ENCODE measurements at places on chromosomes 16 and 17.
A peak's percentile ranks its signal among the peaks of the same experiment; 100 is the strongest.

- no peak for DNase-seq
Observed at GRCh38 chr16:11980136-11980844, 3.8 kb downstream of the SNX29 start.

DNA sequence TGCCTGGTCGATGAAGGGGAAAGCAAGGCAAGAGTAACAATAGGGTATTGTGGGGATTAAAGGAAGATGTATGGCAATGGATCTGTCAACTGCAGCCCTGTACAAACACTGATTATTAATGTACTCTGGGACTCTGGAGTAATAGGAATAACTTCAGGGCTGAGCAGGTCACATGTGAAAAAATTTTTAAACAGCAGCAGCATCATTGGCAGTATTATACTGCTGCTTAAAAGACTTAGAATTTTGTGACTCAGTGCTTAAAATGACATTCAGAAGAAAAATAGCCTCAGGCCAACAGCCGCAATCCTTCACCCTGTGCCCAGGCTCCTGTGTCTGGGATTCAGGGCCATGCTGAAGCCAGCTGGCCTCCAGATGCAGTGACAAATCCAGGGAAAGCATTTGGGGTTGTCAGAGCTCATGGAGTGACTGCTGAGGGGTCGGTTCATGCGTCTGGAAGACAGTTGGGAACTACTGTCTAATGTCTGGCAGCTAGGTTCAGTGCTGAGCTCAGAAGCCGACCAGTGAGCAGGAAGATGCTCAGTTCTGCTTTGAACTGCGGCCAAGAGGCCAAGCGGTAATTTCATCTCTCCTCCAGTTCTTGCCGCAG, 22.2 kb downstream of the TEX2 start:
- DNase-seq = no peak

- DNase-seq = no peak
Observed at GRCh38 chr17:51435171-51435552, 174.8 kb downstream of the UTP18 start.

DNA sequence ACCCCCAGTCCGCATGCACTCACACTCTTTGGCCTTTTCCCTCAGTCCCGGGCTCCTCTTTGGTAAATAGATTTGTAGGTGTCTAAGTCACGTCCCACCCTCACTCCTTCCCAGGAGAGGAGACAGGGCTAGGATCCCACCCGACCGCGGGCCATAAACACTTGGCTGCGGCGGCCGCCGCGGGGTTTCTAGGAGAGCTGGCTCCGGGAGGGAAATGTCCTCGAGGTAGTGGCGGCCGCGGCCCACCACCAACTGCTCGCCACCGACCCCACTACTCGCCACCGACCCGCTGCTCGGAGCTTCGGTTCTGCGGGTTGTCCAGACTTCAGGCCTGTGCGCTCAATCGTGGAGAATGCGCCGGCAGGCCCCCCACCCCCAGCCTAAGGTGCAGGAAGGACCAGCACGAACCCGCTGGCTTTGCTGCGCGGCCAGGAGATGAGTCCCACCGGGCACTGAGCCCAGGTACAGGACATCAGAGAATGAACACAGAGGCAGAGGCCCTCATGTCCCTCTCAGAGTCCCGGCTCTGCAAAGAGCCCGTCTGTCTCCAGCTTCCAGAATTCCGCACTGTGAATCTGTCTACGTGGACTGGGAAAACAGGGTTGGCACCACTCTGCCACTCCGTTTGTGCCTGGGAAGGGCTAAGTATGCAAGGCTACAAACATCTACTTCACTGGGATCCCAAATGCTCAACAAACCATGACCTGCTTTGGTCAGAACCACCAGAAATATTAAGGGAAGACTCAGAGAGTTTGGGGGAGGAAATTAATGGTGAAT, 2.5 kb downstream of the PRAC2 start:
- no peak for DNase-seq

- no peak for DNase-seq
Observed at GRCh38 chr17:40443988-40444899, 994 bp downstream of the IGFBP4 start.

DNA sequence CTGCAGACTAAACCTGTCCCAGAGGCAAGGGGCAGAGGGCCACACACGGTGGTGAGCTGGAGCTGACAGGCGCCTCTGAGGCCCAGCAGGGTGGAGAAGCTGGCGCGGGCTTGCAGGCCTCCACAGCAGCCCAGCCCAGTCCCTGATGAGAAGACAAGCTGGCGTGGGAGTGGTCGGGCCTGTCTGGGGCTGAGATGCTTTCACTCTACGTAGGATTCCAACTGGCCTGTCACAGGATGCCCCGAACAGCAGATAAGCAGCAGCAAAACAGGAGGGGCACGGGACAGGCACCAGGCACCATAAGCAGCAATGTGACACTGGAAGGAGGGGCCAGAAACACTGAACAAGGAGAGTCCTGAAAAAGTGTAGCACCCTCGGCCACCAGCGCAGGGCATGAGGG, 40.1 kb downstream of the PEMT start:
- DNase-seq = no peak

GRCh38 chr17:65756760-65757159, 195.3 kb upstream of the AXIN2 start:
- DNase-seq = no peak

GRCh38 chr17:57226793-57227192, 29.5 kb upstream of the MSI2 start:
- no peak for DNase-seq

- no peak for DNase-seq
Observed at GRCh38 chr16:9159839-9160550, 68.6 kb downstream of the HAPSTR1 start.

DNA sequence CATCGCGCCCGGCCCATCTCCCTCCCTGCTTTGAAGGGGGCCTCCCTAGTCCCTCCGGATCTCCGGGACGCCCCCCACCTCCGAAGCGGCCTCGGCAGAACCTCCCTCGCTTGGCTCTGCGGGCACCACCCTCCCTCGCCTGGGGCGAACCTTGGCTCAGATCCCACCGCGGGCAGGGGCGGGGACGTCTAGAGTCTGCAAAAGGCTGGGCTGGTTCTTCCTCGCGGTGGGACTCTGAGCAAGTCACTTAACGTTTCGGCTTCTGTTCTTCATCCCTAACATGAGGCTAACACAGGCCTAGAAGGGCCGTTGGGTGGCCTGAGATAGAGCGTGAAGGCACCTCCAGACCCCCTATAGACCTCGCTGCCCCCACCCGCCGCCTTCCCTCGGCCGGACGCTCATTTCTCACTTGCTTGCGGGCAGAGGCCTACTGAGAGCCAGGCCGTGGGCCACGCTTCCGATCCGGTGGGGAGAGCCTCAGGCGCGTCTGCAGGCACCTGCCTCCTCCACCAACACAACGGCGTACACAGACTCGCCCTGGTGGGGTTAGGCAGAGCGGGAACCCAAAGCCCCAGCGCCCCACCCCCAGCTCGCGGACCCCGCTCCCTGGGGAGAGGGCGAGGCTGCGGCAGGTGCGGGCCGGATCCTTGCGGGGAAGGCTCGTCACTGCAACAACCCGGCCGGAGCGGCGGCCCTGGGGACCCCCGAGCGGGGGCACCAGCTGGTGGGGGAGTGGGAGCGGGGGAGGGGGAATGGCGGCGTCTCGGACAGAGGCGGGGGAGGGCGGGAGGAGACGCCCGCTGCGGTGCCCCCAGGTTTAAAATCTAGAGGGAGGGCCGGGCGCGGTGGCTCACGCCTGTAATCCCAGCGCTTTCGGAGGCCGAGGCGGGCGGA, 5.4 kb downstream of the MYO1C start:
- DNase-seq = peak; percentile 33

DNA sequence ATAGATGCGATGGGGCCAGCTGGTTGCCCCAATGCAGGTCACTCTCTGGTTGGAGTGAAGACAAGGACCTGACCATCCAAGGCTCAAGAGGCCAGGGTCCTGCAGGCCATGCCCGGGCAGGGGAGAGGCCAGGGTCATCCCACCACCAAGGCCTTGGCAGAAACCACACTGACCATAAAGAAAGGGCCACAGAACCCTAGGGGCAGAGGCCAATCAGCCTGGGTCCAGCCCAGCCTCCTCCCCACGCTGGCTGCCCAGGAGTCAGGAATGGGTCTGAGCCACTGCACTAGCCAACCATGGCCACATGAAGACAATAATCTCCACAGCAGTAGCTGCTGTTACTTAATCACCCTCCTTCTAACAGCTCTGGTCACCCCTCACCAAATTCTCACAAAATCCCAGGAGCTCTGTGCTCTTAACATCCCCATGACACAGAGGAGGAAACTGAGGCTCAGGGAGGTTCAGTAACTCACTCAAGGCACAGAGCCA, 10.2 kb upstream of the BCAR1 start:
- DNase-seq = no peak

DNA sequence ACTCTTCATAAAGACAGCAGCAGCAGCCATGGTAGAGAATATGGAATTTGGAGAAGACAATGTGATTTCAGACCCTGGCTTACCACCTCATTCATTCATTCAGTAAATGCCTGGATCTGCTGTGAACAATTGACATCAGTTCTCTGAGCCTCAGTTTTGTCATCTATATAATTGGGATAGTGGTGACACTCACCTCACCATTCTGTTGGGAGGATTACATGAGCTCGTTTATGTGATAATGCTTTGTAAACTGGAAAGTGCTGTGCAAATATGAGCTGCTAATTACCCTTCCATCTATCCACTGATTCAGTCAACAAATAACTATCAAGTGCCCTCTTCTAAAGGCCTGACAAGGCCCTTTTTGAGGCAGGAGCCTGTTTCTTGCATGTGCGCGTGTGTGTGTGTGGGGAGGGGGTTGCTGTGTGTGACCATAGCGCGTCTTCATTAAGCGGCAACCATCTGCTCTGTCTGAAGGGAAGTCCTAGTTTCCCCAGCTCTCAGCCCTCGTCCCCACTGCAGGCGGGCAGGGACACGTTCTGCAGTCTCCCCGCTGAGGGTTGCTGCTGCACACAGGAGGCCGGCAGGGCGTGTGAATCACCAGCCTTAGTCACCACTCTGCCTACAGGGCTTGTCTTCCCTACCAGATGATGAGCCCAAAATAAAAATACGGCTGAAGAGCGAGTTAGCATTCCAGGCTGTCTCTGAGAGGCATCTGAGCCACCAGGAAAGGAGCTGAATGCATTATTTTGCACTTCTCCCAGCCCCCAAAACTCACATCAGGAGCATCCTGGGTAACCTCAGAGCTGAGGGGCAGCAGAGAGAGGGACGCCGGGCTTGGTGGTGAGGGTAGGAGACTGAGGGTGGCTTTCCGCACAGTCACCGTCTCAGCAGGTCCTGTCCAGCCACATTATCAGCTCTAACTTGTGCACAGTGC, 19.9 kb downstream of the ARL4D start:
- no peak for DNase-seq

GRCh38 chr16:3520841-3521240, 20.0 kb downstream of the CLUAP1 start:
- DNase-seq = no peak

- DNase-seq = no peak
Observed at GRCh38 chr17:43983196-43983514, 21.3 kb upstream of the NAGS start.

DNA sequence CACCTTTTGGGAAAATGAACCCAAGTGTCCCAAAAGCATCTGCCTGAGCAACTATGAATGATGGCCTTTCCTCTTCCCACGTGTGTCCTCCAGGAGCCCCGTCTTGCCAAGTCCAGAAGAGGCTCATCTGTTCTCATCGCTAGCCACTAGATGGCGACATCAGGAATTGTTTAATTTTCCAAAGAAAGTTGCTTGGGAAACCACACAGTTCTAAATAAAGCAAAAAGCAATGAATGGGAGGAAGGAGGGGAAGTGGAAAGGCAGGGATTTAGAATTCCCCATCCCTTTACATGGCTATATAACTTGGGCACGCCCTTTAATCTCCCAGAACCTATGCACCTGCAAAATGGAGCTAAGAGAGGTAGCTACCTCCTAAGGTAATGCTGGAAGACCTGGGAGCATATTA, 9.0 kb upstream of the CDH5 start:
- DNase-seq = no peak

DNA sequence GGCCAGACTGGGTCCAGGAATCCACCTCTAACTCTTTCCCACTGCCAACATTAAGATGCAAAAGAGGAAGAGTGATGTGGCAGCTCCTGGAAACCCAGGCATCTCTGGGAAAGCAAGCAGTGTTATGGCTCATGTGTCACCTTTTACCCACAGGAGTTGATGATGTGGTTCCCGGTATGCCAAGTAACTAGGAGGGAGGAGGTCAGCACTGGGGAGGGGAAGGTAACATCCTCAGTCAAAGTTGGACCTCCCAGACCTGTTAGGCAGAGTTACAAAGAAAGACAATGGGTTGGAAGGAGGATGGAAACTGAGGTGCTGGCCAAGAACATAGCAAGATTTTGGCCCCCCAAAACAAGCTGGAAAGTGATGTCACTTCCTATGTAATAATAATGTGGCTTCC, 11.4 kb downstream of the KRABD2 start:
- no peak for DNase-seq

DNA sequence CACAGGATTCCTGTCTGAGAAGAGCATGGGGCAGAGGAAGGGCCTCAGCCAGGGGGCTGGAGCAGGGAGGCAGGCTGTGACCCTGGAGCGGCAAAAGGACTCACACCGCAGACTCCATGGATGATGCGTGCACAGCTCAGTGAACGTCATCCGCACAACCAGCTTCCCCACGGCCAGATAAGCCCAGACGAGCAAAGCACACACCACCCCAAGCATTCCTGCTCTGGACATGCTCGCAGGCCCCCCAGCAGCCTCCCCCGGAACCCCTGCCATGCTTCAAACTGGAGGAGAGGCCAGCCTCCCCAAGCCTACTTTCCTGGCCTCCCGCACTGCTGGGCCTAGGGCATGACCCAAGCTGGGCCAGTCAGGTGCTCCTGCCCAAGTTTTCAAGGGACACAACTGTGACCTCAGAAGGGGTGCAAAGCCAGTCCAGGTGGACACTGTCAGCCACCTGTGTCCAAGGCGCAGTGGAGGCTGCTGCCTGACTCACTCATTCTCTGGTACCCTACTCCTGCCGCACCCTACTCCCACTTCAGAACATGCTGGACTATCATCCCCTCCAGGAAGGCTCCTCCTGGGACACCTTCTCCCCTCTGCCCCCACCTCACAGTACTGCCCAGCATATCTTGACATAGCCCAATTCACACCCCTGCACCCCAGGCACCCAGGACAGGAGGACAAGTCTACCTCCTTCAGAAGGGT, 4.8 kb downstream of the BCAR1 start:
- no peak for DNase-seq

DNA sequence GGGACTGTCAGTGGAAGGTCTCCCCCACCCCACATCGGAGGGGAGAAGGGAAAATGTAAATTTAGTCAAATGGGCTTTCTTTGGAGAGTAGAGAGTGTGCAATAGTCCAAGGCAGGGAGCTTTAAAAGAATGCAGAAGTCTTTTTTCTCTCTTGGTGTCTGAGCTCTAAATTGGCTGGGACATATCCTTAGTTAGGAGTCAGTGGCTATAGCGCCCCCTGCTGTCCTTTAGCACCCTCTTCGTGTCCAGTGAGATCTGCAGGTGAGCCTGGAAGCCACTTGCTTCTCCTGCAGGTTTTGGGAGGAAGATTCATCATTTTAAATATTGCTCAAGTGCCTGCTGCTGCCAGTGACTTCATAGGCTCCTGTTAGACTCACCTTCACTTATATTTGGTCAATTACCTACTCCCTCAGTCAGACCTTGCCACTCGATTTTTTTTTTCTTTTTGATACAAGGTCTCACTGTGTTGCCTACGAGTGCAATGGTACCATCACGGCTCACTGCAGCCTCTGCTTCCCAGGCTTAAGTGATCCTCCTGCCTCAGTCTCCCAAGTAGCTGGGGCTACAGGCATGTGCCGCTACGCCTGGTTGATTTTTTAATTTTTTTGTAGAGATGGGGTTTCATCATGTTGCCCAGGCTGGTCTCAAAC, 174.8 kb downstream of the PRKCB start:
- DNase-seq = peak; percentile 83

GRCh38 chr16:20803192-20803560, 3.1 kb downstream of the ERI2 start:
- no peak for DNase-seq

GRCh38 chr17:76840884-76841775, 27.1 kb upstream of the MGAT5B start:
- DNase-seq = no peak

GRCh38 chr17:4176808-4177472, 33.9 kb downstream of the CYB5D2 start:
- DNase-seq = no peak

Measured in CD14-positive monocyte (primary cell).